Muscle of leg (tissue), 16 donors: ENCODE measurements at places on chromosomes 3 and 15. TPM values are rescaled to one million over a fixed set of nuclear protein-coding genes. Genes with fewer than 3 reads are reported as not detected.

Gene HEXA
- polyA plus RNA-seq = 45.4 TPM

Gene FAM81A
- 1.3 TPM for polyA plus RNA-seq

Gene SLC26A6
- 8.6 TPM for polyA plus RNA-seq

Gene SLC9C1
- polyA plus RNA-seq = 0.15 TPM

Gene FMN1
- 1.4 TPM for polyA plus RNA-seq

Gene EXOSC7
- polyA plus RNA-seq = 43.3 TPM

Gene AZI2
- polyA plus RNA-seq = 62.0 TPM

Gene WNT7A
- polyA plus RNA-seq = 0.05 TPM

Gene TLR9
- polyA plus RNA-seq = not detected

Gene GOLGA8B
- polyA plus RNA-seq = 48.0 TPM
